ENCODE measurements at places on chromosomes 6 and 20. TPM values are rescaled to one million over a fixed set of nuclear protein-coding genes. Genes with fewer than 3 reads are reported as not detected.

DNA sequence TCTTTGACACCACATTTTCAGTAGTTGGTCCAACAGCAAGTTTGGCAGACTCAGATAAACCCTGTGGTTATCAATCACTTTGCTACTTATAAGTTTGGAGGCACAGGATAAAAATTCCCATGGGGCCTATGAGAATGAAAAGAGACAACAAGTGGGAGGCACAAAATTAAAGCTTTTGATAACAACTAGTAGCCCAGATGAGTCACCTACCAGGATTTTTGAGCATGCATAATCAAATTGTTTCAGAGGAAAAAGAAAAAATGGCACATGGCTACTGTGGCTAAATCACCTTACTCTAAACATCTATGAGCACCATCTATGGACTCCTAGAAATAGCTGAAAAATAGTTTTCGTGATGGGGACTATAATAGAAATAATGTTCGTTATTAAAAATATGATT is 40.8 kb upstream of the BMP5 start:
- DNase-seq: no peak

- no peak for DNase-seq
Observed at GRCh38 chr6:119076173-119076572, 2.3 kb downstream of the FAM184A start.

DNA sequence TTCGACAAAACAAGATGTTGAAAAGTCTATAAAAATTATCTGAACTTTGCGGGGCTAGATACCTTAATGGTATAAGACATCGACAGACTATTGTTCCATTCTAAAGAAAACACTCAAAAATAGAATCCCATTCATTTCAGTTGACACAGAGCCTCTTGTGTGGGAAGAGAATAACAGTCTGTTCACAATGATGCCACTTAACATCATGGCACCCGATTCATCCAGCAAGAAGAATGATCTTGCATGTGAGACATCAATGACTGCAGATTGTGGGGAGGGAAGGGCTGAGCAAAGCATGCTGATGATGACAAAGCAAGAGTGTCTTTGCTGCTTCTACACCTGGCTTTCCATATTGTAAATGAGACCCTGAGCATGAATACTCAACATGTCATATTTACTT is 49.7 kb upstream of the ARMH2 start:
- no peak for DNase-seq

- no peak for DNase-seq
Observed at GRCh38 chr6:129647044-129647443, 62.9 kb downstream of the ARHGAP18 start.

- DNase-seq: no peak
Observed at GRCh38 chr6:13787137-13787536, 27.2 kb downstream of the MCUR1 start.

GRCh38 chr6:78340755-78341154 is 526.6 kb upstream of the IRAK1BP1 start:
- DNase-seq: no peak

GRCh38 chr6:109450801-109451200 is 4.8 kb downstream of the MICAL1 start:
- DNase-seq: no peak

The MYL9 gene
- 2.7 TPM for total RNA-seq
